Heart left ventricle (tissue), 16 donors: ENCODE measurements at places on chromosomes 6 and 20. TPM values are rescaled to one million over a fixed set of nuclear protein-coding genes. Genes with fewer than 3 reads are reported as not detected.

GRCh38 chr6:132684272-132684671 lies 25.3 kb upstream of the TAAR1 start:
- H3K27me3 ChIP-seq = no peaks in the 10 kb centered on the region
- no peak overlapping the region for H3K27ac ChIP-seq
- DNase-seq = no peak

- H3K27me3 ChIP-seq = no peaks in the 10 kb centered on the region
- no peak for DNase-seq
- no peak overlapping the region for H3K4me3 ChIP-seq
- H3K27ac ChIP-seq = no peak overlapping the region
- peaks cover 8% of the 10 kb centered on the region for H3K4me1 ChIP-seq
Observed at GRCh38 chr20:62191781-62192559, 9.1 kb downstream of the MTG2 start.

- no peak for DNase-seq
- peaks cover 15% of the 10 kb centered on the region for H3K27me3 ChIP-seq
- H3K27ac ChIP-seq = no peak overlapping the region
- no peak overlapping the region for H3K4me3 ChIP-seq
- no peaks in the 10 kb centered on the region for H3K4me1 ChIP-seq
Observed at GRCh38 chr6:10437891-10438290, 23.0 kb upstream of the TFAP2A start.

DNA sequence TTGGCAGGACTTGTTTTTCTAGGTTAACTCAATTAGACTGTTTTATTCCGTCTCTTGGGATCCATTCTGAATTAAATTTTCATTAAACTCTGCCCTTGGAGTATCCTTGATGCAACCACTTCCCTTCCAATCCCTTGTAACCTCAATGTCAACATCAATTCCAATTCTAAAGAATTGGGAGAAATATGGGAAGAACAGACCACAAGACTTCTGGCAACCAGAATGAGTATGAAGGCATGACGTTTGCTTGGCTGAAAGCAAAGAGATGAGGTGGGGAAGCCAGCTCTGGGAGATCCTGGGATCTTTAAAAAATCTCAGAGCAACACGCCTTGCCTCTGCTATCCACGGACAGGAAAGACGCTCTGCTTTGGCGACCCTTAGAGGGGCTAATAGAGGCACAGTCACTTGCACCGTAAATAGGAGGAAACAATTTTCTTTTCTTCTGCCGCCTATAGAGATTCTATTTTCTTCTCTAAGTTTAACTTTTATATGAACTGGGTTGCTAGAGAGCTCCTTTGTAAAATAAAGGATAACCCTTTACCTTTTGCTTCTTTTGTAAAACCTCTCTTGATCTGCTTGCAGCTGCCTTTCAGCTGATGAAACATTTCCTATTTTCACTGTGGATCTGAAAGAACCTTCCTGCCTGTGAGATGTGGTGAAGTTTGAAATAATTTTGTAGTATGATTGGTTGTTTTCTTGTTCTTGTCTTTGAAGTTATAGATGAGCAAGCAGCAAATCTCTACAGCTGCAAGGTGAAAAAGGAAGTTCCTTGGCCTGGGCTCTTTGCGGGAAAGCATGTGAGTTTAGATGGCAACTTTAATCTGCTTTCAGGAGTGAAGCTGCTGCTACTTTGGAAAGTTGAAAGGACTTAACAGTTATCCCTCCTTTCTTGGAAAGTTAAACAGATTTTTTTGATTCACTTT lies at the start of gene ASIP:
TSS of gene ASIP (plus strand) at position 731 of the 923 bp plus-strand sequence. CDS start 18,952 bp downstream, outside the sequence.
- H3K27me3 ChIP-seq = no peaks in the 10 kb centered on the region
- H3K27ac ChIP-seq = no peak within 1 kb of the TSS
- DNase-seq = no peak
- no peaks in the 10 kb centered on the region for H3K4me1 ChIP-seq

- H3K4me1 ChIP-seq = no peaks in the 10 kb centered on the region
- H3K36me3 ChIP-seq = peaks cover 21% of the 10 kb centered on the region
- H3K27me3 ChIP-seq = no peaks in the 10 kb centered on the region
Observed at GRCh38 chr6:160013987-160014868, 45.3 kb downstream of the IGF2R start.

DNA sequence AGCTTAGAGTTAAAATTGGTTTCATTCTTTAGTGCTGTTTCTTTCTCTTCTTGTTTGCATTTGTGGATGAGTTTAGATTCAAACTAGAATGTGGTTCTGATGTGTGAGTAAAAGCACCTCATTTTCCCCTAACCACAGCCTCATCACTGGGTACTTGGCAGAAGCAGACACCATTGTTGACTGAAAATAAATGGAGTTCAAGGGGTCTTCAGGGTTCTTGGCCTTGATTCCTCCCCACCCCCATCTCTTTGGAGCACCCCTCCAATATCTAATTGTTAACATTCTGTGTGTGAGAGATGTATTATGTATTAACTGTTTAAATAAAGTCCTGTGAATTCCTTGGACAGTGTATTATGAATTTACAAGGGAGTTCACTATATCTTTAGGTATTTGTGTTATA lies 59.6 kb downstream of the JARID2 start:
- peaks cover 49% of the 10 kb centered on the region for H3K4me1 ChIP-seq
- no peak overlapping the region for H3K27ac ChIP-seq
- DNase-seq = no peak
- no peak overlapping the region for H3K4me3 ChIP-seq

The RPL10A gene
- total RNA-seq = 644 TPM

The MRPL14 gene
- total RNA-seq = 48.7 TPM

The SEMG1 gene
- not detected for total RNA-seq

The ADGRF5 gene
- 47.6 TPM for total RNA-seq

The ENPP4 gene
- 20.4 TPM for total RNA-seq
